ENCODE measurements at places on chromosomes 7 and 10.
A peak's percentile ranks its signal among the peaks of the same experiment; 100 is the strongest.

DNA sequence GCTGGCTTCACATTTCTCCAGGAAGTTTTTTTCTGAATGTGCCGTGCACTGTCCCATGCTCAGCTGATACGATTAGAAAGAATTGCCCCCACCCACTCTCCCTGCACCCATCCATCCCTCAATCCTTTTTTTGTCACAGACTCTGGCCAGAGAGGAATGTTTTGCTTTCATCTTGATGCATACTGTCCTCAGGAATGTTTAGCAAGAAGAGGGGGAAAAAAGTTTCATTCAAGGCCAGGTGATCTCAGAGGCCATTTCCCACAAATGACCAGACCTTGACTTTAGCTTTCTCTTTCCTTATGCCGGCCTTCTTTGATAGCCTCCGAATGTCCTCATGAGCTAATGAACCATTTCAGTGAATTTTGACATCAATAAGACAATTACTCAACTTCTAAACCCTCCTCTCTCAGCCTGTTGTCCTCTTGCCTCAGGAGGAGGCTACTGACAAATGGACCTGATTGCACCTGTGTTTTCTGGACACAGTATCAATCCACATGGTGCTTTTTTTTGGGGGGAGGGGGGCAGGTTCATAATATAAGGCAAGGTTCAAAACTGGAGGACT is 105.0 kb upstream of the KLF6 start:
- DNase-seq = no peak

DNA sequence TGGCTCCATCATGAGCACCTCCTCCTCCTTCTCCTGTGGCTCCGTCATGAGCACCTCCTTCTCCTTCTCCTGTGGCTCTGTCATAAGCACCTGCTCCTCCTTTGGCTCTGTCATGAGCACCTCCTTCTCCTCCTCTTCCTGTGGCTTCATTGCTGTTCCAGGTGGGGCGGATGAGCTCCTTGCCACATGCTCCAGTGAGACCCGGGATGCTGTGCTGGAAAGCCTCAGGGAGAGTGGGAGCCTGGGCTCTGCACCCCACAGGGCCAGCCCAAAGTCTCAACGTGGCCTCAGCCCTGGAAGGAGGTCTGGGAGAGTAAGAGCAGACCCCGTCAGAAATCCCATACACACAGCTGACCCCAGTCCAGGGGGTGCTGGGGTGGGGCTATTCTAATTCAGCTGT is 380.7 kb downstream of the TCERG1L start:
- no peak for DNase-seq

GRCh38 chr7:41826641-41827040 is 123.8 kb upstream of the INHBA start:
- DNase-seq = no peak

GRCh38 chr10:132684164-132684891 is 101.6 kb downstream of the NKX6-2 start:
- DNase-seq = no peak

GRCh38 chr7:112347088-112347487 is 103.2 kb upstream of the IFRD1 start:
- no peak for DNase-seq

DNA sequence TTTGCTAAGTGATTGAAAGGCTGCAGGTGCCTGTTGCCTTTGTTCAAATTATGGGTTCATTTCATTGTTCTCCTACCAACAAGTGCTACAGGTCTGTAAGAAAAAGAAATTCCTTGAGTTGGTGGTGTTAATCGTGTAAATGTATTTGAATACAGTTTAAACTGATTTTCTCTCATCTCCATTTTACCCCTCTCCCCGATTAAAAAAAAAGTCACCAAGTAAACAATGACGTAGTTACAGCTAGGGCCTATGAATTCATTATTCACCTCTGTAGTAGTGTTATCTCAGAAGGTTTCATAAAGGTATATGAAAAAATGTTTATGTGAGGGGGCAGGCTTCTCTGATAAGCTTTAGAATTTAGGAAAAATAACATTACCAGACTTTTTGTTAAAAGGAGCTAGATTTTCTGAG is 1.1 kb downstream of the REEP3 start:
- DNase-seq = peak; percentile 54

DNA sequence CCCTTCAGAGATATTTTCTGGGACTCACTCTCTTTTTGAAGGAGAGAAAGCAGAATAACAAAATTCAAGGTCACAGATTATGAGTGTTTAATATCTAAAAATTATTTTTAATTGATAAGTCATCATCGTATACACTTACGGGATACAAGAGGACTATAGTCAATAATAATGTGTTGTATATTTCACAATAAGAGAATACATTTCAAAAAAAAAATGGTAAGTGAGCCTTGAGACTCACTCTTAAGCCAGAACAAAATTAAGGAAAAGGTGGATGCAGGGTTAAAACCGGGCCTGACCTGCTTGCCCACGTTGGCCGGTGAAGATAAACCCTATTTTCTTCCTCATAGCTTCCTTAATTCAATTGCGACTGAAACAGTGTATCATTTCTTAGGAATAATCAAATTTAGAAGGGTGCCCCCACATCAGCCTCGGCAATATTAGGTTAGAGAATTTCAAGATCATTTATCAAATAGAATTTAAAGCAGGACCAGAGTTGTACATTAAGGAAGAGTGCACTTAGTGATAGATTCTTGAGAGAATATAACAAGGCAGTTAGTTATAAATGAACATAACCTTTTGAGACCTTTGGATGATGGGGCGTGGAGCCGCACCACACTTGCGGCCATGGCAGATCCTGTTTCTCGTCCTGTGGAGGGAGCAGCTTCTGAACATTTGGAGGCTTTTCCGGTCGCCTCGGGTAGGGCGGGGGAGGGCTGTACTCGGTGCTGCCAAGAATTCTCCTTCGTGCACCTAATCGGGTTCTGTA is 321.8 kb downstream of the PAXIP1 start:
- no peak for DNase-seq

- DNase-seq = no peak
Measured at GRCh38 chr7:47795631-47796030, 152.6 kb downstream of the PKD1L1 start.

DNA sequence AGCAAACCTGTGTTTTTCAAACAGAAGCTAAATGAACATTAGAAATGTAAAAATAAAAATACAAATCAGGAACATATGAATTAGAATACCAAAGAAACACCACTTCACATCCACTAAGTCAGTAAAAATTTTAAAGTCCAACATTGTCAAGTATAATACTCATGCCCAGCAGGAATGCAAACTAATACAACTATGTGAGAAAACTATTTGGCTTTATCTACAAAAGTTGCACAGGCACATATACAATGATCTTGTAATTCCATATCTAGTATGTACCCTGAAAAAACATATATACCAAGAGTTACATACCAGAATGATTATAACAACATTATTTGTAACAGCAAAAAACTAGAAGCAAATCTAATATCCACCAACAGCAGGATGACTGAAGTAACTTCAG is 91.1 kb downstream of the RNF32 start:
- DNase-seq = no peak
